WTC11 (cell line): ENCODE measurements at places on chromosomes 2 and 18. TPM values are rescaled to one million over a fixed set of nuclear protein-coding genes. Genes with fewer than 3 reads are reported as not detected.

DNA sequence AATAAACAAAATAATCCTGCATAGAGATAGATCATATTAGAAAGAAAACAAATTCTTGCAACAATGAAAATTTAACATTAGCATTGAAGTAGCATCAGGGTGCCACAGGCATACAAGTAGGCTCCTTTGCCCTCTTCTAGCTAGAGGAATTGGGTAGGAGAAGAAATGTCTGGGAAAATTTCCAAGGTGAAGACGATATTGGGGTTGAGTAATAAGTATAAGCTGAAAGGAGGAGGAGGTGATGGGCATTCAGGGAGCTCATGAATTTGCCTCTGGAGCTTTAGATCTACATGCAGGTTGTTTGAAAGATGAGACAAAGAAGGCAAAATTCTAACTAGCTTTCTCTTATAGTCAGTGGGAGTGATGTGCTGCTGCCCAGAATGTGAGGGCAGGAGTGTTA lies 504.9 kb downstream of the CCDC85A start:
- H3K4me3 ChIP-seq = no peak overlapping the region
- no peaks in the 10 kb centered on the region for H3K27me3 ChIP-seq
- H3K36me3 ChIP-seq = no peaks in the 10 kb centered on the region

GRCh38 chr18:70420146-70420898 lies 131.5 kb downstream of the SOCS6 start:
- H3K4me3 ChIP-seq = no peak overlapping the region
- H3K36me3 ChIP-seq = no peaks in the 10 kb centered on the region
- H3K4me1 ChIP-seq = peaks cover 30% of the 10 kb centered on the region
- H3K27ac ChIP-seq = no peak overlapping the region

DNA sequence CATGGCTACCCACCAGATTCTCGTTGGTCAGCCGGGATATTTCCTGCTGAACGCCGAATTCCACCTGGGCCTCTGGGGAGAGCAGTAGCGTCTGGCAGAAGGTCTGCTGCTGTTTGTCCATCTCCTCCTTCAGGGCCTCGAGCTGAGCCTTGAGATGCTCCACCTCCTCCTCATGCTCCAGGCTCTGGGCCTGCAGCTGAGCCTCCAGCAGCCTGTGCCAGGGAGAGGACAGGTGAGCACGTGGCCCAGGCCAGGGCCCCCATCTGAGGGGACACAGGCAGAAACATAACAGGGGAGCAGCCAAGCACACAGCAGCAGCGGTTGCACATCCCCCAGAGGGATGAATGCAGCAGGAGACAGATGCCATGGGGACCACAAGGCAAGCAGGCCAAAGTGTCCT lies 40.1 kb upstream of the ACAA2 start:
- peaks cover 18% of the 10 kb centered on the region for H3K4me1 ChIP-seq
- no peak for DNase-seq
- no peaks in the 10 kb centered on the region for H3K36me3 ChIP-seq
- H3K4me3 ChIP-seq = no peak overlapping the region

DNA sequence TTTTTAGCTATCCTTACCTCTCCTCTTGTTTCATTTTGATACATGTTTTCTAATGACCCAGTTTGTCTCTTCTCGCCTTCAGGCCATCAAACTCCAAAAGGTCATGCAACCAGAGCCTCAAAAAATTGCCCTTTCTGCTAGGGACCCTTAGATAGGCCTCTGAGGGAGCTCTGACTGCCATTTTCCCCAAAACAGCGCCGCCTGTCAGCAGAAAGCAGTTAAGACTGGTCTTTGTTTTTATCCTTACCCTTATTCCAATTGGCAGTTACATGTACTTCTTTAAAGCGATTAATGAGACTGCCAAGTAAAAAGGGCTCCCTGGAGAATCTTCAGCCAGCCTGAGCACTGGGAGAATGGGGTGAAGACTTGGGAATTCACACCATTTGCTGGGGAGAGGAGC lies 55.1 kb upstream of the RIT2 start:
- no peaks in the 10 kb centered on the region for H3K4me1 ChIP-seq
- DNase-seq = peak; percentile 42
- H3K36me3 ChIP-seq = peaks cover 43% of the 10 kb centered on the region
- H3K27ac ChIP-seq = no peak overlapping the region

GRCh38 chr18:49681387-49681786 lies 119.5 kb downstream of the LIPG start:
- peaks cover 6% of the 10 kb centered on the region for H3K27me3 ChIP-seq
- H3K27ac ChIP-seq = no peak overlapping the region
- no peak overlapping the region for H3K4me3 ChIP-seq
- no peak for DNase-seq
- no peaks in the 10 kb centered on the region for H3K36me3 ChIP-seq
- H3K4me1 ChIP-seq = no peaks in the 10 kb centered on the region

DNA sequence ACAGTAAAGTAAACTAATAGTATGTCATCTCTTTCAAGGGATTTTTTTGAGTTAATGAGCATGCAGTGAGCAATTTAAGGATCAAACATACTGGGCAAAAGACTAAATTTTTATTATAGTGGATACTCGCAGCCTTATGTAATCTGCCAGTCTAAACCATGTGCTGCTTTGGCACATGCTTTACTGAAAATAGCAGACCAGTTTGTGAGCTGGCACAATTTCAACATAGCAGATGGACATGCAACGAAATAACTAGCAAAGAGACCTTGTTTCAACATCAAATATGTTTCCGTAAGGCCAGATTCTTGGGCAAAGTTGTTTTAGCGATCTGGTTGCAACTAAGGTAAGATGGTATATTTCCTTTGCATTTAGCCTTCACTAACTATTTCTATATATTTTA lies 807.3 kb downstream of the NR4A2 start:
- H3K4me1 ChIP-seq = no peaks in the 10 kb centered on the region
- H3K36me3 ChIP-seq = no peaks in the 10 kb centered on the region
- no peak for DNase-seq
- no peaks in the 10 kb centered on the region for H3K27me3 ChIP-seq
- H3K27ac ChIP-seq = no peak overlapping the region

DNA sequence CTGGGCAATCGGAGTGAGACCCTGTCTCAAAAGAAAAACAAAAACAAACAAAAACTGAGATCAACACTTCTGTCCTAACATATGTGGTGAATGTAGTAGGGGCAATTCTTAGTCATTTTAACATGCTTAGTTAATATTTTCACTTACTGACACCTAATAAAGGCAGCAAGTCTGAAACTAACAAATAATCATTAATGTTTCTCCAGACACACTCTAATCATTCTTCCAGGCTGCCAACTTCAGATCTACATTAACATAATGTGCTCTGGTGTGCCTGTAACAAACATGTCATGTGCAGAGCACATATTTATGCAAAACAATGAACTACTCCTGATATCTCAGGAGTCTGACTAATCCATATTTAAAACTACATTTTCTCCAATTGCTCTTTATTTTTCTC lies 6.0 kb downstream of the KRCC1 start:
- H3K4me1 ChIP-seq = peaks cover 14% of the 10 kb centered on the region
- H3K27ac ChIP-seq = 0 out of 2 replicates have a peak overlapping the region, but pooled peaks have one; percentile 32
- no peak for DNase-seq
- H3K27me3 ChIP-seq = no peaks in the 10 kb centered on the region

- H3K4me3 ChIP-seq = no peak overlapping the region
- no peak overlapping the region for H3K27ac ChIP-seq
- H3K36me3 ChIP-seq = peaks cover 4% of the 10 kb centered on the region; the same call in 1 of the 2 replicates
- H3K4me1 ChIP-seq = peaks cover 9% of the 10 kb centered on the region
- DNase-seq = no peak
- no peaks in the 10 kb centered on the region for H3K27me3 ChIP-seq
Measured at GRCh38 chr18:35389095-35389618, 12.0 kb upstream of the ZNF396 start.

MAP3K19 gene
- total RNA-seq = not detected in 3 replicates

CCNT2 gene
- total RNA-seq = 38.1 to 42.3 TPM (median 39.2 TPM) in 3 replicates
